CD4-positive, alpha-beta T cell treated with Interleukin-15 for 1 hour (primary cell): ENCODE measurements at places on chromosomes 4 and X.

GRCh38 chrX:21946925-21947641 is 6.6 kb downstream of the SMS start:
- no peak for DNase-seq

GRCh38 chr4:71930459-71930858 is 101.3 kb upstream of the NPFFR2 start:
- DNase-seq = no peak

GRCh38 chrX:86121916-86122315 is 26.3 kb upstream of the DACH2 start:
- no peak for DNase-seq

- no peak for DNase-seq
Measured at GRCh38 chrX:42996861-42997260, 218.9 kb upstream of the PPP1R2C start.

DNA sequence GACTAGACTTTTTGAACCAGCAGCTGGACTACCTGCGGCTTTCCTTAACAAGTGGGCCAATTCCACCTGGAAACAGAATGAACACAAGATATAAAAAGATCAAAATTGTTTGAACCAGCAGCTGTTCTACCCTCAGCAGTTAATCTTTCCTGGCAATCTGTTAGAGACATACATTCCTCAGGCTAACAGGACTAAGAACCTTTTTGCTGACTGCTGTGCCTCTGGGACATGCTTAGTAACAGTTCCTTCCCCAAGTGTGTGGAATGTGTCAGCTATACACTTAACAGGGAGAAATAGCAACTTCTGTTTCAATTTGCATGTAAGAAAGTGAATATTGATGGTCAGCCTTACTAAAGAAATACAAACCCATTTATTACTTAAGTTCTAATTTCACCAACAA is 554.4 kb downstream of the ARAP2 start:
- no peak for DNase-seq

DNA sequence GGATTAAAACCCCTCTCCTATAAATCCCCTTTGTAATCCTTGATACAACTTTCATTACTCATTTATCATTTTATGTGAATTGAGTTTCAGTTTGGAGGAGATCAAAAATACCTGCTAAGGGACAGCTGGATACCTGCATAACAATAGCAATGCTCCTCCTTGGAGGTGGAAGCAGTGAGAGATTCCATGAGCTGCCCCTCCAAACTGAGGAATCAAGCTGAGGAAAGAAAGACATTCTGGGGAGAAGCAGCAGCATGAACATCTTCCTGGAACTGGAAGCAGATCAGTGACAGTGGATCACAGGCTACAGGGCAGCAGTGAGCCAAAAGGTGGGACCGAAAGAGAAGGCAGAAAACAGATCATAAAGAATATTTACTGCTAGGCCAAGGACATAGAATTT is 199.8 kb upstream of the CNKSR2 start:
- DNase-seq = no peak

DNA sequence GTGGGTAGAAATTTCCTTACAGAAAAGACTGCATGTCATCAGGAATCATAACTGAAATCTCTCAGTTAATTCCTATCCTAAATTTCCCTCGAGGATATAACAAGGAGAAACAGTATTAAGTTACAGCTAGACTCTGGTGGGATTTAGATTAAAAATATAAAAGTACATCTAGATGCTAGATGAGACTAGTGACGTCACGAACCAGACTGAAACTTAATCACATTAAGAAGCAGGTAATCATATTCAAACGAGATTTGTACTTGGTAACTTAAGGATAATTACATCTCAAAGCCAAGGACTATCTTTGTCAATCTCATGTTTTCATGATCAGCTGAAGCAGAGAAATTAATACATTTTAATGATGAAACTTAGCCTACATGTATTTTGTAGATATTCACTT is 130.6 kb downstream of the MTNR1A start:
- no peak for DNase-seq

- no peak for DNase-seq
Measured at GRCh38 chr4:113223001-113223400, 173.5 kb downstream of the ANK2 start.

DNA sequence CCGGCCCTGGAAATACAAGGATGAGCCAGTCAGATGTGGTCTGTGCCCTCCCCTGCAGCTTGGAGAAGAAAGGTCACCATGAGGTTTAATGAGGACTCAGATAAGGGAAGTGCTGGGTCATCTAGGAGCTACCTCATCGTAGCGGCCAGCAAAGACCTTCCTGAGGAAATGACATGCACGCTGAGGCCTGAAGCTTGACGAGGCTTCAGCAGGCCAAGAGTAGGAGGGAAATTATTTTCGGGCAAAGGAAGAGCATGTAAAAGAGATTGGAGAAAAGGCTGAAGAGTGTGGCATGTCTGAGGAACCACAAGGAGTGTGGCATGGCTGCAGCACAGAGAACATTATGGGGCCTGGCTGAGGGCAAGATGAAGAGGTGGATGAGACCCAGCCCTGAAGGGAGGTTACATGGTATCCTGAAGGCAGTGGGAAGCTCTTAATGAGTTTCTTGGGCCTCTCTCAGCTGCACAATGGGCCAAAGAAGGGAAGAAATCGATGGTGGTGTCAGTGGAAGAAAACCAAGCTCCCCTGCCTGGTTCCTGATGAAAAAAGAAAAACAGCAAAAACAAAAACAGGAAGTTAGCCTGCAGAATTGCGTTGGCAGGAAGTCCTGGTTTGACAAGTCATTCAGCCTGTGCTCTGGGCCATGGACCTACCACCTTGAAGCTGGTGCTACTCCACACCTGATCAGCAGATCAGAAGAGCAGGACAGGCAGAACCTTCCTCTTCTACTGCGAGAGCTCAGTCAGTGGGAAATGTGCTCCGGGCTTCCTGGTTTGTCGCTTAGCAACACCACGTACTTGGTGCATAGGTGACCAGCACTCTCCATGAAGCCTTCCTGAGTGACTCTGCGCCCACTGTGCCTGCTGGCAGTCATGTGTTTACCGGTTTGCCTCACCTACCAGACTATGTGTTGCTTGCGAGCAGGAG is 134.5 kb upstream of the KLF3 start:
- peak; percentile 71 for DNase-seq

DNA sequence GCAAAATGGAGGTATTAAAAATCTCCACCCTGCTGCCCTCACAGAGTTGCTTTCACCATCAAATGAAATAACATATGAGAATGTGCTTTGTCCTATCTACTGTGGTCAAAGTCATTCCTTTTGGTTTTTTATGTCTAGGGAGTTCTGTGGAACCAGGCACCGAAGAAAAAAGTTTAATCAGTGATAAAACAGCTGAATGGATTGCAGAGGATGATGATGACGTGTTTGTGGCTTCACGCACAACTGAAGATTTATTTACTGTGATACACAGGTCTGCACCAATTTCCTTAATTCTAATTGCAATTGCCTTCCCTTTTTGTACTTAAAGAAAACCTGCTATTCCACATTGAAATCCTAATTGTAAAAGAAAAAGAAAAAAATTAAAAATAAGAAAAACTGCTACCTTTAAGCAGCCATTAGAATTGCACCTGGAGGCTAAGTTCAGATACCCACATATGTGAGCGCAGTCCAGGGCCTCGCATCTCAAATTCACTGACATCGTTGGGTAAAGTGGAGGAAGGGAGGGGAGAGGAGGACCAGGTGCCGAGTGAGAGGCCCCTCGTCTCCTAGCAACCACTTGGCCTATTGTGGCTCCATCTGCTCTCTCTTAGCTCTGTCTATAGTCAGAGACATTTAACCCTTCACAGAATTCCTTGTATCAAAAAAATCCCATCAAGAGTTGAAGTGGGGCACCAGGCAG is 10.5 kb upstream of the RTL5 start:
- no peak for DNase-seq

GRCh38 chrX:121216641-121217374 is 169.4 kb downstream of the GLUD2 start:
- DNase-seq = no peak

DNA sequence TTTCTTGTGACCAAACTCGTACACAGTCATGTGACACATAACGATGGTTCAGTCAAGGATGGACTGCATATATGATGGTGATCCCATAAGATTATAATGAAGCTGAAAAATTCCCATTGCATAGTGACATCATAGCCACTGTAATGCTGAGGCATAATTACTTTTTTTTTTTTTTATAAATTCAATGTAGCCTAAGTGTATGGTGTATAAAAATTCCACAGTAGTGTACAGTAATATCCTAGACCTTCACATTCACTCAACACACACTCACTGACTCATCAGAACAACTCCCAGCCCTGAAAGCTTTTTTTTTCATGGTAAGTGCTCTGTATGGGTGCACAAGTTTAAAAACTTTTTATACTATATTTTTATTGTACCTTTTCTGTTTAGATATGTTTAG is 105.0 kb downstream of the AREG start:
- DNase-seq = no peak

GRCh38 chr4:86934147-86934770 is 552 bp upstream of the AFF1 start:
- DNase-seq = no peak

DNA sequence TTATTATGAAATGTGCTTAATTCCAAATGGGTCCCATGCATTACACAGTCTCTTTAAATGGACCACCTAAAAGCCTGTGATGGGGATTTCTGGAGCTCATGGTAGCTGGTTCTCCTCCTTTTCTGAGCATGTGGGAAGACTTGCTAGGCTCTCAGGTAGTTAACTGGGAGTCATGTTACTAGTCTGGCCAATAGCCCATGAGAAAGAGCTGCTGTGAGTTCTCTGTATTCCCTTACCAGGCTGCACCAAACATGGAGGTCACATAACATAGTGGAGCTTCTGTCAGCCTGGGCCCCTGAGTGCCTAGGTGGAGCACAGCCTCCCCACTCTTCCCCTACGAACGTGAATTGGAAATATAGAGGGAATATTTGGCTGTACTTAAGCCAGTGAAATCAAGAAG is 198.4 kb downstream of the MAML3 start:
- DNase-seq = no peak

DNA sequence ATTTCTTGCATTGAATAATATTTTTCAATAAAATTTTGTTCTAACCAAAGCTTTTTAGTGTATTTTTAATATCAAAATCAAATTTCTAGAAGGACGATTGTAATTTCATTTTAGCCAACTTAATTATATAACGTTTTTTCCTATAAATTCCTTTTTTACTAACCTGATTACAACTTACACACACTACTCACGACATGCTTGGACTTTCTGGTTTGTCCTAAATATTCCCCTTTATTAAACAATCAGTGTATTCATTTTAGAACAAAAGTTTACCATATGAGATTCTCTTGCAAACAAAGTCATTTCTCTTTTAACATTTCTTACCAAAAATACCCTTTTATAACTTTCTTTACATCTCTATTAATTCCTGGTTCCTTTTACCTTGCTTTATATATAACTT is 173.7 kb downstream of the PWWP3B start:
- DNase-seq = no peak

- no peak for DNase-seq
Measured at GRCh38 chr4:169428376-169428775, 157.6 kb upstream of the SH3RF1 start.

DNA sequence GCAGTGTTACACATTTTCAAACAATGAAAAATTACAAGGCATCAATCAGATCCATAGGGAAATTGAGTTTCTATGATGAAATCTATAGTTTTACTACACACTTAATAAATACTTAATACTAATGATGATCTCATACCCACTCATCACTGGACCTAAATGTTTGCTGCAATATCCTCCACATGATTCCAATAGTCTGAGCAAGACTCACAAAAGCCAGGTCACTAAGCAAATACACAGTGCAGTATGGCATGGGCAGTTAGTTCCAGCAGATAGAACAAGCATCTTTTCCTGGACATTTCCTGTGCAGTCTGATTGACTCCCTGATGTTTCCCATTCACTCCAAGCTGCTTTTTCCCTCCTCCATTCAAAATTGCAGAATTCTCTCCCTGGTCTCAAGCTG is 109.0 kb upstream of the ATOH1 start:
- DNase-seq = no peak

GRCh38 chr4:102451266-102451665 is 49.9 kb upstream of the NFKB1 start:
- no peak for DNase-seq

GRCh38 chr4:36206012-36206411 is 38.3 kb downstream of the ARAP2 start:
- DNase-seq = no peak

DNA sequence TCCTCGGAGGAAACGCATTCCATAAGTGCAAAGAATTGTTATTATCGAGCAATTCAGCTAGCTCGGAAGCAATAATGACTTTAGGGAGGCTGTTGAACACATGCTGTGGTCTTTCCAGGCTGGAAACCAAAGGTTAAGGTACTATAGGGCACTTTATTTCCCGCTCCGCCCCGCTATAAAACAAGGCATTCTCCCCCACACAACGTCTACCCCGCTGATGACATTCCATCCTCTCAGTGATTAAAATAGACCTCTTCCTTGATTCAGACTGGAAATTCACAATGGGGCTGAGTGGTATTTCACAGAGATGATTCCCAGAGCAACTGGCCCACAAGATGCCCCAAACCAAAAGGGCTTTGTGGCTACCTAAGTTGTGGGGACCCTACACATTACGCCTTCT is 196.4 kb downstream of the STIM2 start:
- no peak for DNase-seq

GRCh38 chr4:76659103-76659490 is 224.1 kb downstream of the SHROOM3 start:
- DNase-seq = no peak

- DNase-seq = no peak
Measured at GRCh38 chr4:25441519-25442117, 64.6 kb downstream of the ANAPC4 start.

DNA sequence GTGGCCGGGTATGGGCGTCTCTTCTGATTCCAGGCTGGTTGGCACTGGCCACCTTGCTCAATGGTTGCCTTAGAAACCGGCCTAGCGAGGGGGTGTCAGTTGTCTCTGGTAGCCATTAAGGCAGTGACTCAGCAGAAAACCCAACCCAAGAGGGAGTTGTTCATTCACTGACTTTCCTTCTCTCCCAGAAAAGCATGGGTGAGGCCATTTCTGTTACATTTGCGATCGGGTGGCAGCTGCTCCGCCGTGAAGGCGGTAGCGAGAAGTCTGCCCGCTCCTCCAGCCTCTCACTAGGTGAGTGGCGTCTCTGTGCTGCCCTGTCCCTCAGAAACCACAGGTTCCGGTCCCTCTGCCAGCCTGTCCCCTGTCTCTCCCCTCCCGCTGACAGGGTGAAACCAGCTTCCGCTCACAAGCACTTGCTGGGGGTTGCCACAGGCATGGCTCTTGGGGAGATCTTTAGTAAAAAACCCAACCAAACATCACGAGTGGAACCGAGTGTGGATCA is 17.4 kb downstream of the IRAK1 start:
- DNase-seq = peak; percentile 73

DNA sequence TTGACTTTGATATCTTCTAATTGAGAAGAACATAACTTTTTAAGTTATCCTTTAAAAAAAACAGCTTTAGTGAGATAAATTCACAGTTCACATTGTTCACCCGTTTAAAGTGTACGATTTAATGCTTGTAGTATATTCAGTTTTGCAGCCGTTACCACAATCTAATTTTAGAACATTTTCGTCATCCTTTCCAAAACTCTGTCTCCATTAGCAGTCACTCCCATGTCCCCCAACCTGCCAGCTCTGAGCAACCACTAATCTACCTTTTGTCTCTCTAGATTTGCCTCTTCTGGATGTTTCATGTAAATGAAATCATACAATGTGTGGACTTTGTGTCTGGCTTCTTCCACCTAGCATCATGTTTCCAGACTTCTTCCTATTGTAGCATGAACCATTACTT is 38.6 kb downstream of the CLCN4 start:
- no peak for DNase-seq
